Naive B cell (primary cell): ENCODE measurements at places on chromosomes 12 and 14.
A peak's percentile ranks its signal among the peaks of the same experiment; 100 is the strongest.

- DNase-seq = peak; percentile 63
Observed at GRCh38 chr12:6745741-6746525, 7.0 kb downstream of the MLF2 start.

- no peak for DNase-seq
Observed at GRCh38 chr12:67758521-67758920, 110.0 kb downstream of the DYRK2 start.

- no peak for DNase-seq
Observed at GRCh38 chr12:103883908-103884307, 42.9 kb upstream of the NT5DC3 start.

GRCh38 chr12:84313323-84313675 is 599.3 kb downstream of the SLC6A15 start:
- DNase-seq = no peak

DNA sequence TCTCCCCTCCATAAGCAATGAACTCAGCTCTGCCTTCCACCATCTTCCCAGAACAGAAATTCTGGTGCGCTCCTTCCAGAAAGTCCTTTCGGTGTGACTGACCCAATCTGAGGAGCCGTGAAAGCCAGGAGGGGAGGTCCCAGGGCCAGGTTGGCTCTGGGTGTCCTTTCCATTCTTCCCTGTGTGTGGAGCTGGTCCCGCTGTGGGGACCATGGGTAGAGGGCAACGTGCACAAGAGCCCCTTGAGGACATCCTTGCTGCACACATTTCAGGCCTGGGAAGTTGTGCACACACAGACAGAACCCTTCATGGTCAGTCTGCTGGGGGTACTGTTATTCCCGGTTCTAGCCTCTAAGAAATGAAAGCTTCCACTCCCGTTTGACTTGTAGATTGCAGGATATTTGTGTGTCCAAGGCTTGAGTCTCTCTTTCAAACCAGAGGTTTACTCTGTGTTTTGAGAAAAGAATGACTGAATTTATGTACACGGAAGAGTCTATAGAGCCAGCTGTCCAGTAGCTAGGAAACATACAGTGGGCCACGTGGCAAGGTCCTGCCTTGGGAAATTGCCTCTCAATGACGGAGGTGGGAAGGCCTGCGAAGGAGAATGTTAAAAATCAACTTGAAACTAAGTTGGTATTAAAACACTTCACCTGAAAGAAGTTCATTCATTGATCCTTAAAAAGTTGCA is 10.1 kb downstream of the NFKBIA start:
- no peak for DNase-seq

- no peak for DNase-seq
Observed at GRCh38 chr12:85603556-85603955, 232.7 kb downstream of the RASSF9 start.

- DNase-seq = no peak
Observed at GRCh38 chr12:6376079-6376869, 911 bp upstream of the SCNN1A start.

- DNase-seq = no peak
Observed at GRCh38 chr12:47124451-47124850, 44.7 kb upstream of the AMIGO2 start.

DNA sequence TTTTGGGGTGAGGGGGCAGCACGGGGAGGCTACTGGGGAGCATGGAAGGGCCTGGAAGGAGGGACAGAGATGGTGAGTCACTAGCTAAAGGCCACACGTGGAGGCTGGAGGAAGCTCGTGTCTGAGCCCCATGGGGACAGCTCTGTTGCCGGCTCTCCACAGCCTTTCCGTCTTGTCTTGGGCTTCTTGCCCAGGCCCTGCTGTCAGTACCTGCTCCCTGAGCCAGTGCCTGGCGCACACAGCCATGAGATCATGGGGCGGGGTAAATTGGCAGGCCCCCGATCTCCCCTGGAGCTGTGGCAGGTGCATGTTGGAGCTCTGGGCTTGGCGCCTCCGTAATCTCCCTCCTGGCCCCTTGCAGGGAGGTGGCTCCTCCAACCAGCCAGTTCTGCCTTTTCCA is 16.1 kb upstream of the KRT80 start:
- no peak for DNase-seq

DNA sequence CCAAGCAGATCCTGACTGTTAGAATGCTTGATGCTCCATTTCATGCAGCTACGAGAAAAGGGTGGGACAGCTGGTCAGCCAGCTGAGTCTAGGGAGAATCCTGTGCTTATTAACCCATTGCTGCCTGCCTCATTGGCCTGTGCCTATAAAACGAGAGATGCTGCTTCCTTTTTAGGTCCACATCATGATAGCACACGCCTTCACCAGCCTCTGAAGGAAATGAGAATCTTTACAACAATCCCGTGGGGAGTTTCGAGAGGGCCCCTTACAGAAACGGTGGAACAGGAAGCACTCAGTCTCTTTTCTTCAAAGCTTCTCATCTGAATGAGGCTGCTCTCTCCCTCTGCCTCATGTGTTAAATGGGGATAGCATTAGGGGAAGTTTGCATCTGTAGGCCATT is 147.3 kb upstream of the RFLNA start:
- no peak for DNase-seq

DNA sequence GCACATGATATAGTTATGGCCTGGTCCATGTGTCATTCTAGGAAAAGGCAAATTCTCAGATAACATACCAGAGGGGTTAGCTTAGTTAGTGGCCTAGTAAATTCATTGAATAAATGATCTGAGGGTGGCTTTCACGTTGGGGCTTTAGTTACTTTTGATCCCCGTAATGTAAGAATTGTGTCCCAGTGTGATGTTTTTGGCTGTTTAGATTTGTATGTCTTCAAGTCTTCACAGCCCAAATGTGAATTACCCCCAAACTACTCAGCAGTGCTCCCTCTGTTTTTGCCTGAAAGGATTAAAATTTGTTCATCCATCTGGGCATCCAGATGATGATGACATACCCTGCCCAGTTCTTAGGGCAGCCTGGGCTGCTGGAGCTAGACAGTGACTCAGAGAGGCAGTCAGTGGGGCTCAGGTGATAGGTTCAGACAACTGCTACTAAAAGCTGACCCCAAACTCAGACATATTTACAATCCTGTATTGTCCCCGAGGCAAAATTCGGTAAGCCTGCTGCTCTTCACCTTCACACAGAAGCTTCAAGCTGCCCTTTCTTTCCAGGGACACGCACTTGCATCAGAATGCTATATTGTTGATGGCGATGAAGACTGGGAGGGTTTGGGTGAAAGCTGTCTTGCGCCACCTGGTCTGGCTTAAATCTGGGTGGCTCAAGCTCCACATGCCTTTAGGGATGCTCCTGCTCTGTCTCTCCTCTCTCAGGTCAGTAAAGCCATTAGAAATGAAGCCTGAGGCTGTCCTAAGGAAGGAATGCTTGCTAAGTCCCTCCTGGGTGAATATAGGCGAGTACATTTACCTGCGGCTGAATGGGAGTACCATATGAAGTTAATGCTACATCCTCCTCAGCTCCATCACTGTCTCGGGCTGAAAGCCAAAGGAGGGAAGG is 10.3 kb downstream of the GPRC5D start:
- no peak for DNase-seq

- no peak for DNase-seq
Observed at GRCh38 chr12:76236640-76237039, 111.6 kb downstream of the BBS10 start.

DNA sequence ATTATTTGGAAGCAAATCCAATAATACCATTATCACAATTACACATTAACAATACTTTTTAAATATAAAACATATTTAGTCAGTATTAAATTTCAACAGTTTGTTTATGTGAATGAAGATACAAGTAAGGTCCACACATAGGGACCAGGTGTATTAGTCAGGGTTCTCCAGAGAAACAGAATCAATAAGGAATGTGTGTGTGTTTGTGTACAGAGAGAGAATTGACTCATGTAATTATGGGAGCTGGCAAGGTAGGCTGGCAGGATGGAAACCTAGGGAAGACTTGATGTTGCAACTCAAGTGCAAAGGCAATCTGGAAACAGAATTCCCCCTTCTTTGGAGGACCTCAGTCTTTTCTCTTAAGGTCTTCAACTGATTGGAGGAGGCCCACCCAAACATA is 123.2 kb upstream of the OTX2 start:
- no peak for DNase-seq

GRCh38 chr14:23953464-23954278 is at the start of gene DHRS4:
DHRS4 (plus strand) TSS chr14:23953770; CDS start chr14:23953789, 19 bp downstream.
- peak; percentile 62 for DNase-seq

GRCh38 chr14:99512571-99513182 is 31.5 kb downstream of the CCNK start:
- no peak for DNase-seq

DNA sequence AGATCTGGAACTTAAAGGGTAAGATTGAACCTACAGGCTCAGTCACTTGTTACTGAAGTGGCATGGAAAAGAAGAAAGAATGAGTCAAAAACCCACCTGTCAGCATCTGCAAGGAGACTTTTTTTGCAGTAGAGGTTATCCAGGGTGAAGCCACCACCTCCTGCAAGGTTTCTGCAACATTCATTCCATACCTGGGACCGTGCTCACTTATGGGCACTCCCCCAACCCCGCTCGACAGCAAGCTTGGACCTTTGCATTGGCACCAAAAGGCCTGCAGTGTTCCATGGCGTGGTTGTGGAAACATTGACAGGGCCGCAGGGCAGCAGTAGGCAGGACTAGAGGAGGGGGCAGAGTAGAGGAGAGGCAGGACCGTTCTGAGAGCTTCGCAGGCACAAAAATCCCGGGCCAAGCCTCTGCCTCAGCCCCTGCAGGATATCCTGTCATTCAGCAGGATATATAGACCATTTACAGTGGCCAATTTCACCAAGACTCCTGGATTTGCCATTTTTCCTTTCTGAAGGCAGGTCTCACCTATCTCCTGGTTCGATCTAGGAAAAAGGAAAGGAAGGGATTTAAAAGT is at the start of gene STAB2:
Gene STAB2, plus strand, starts transcription at position 483 of the 580 bp plus-strand sequence. CDS start 204 bp downstream, outside the sequence.
- no peak for DNase-seq

DNA sequence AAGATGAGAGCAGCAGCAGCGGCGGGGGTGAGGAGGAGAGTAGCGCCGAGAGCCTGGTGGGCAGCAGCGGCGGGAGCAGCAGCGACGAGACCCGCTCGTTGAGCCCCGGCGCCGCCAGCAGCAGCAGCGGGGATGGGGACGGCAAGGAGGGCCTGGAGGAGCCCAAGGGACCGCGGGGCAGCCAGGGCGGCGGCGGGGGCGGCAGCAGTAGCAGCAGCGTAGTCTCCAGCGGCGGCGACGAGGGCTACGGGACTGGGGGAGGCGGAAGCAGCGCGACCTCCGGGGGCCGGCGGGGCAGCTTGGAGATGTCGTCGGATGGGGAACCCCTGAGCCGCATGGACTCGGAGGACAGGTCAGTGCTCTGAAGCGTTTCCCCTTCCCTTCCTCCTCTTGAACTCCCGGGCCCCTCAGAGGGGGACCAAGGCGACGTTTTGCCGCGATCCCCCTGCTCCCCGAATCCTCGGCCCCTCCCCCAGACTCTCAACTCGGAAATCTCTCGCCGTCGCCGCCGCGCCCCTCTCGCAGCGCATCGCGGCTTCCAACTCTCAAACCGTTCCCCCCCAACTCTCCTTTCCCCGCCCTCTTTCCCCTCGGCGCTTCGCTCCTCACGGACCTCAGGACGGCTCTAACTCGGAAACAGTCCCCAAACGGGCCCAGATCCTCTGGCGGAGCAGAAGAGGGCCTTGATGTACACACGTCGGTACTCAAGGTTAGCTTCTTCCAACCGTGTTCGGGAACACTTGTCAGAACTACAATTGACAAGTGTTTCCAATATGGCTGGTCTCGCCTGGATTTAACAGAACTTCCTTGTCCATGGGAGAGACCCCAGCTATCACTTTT is 947 bp downstream of the AEBP2 start:
- DNase-seq = peak; percentile 55

- DNase-seq = peak; percentile 18
Observed at GRCh38 chr12:32535288-32535999, 136.1 kb downstream of the FGD4 start.

- DNase-seq = no peak
Observed at GRCh38 chr14:105979446-105979845, 453.1 kb downstream of the TMEM121 start.

GRCh38 chr12:88693837-88694445 is 113.7 kb upstream of the KITLG start:
- no peak for DNase-seq

DNA sequence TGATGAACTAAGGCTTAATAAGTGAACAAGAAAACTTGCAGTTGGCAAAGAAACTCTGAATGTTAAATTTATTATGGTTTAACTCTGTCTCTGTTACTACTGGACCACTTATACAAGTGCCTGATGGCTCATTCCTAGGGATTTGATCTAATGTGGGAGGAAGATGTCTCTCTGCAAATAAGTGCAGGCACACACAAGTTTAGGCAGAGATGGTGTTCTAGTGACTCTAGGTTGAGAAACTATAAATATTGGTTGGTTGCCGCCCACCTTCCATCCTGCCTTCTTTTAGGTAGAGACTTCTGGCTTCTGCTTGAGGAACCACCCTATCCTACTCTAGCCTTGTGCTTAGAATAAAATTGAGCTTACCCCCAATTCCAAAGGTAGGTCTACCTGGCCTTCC is 256.2 kb downstream of the PAWR start:
- no peak for DNase-seq

DNA sequence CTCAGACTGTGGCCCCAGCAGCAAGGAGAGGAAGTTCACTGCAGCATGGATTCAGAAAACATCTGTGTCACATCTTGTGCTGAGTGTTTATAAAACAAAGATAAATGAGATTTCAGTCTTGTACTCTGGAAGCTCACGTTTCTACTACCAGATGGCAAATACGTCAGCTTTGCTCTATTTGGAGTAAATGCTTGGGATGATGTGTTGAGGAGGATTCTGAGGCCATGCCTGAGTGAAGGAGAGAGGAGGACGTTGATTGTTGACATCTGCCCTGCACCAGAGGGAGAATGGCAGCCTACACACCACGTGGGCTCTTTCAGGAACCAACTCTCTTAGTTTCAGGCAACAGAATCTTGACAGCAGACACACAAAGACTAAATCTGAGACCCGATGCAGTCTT is 188.9 kb downstream of the TMEM132C start:
- no peak for DNase-seq

DNA sequence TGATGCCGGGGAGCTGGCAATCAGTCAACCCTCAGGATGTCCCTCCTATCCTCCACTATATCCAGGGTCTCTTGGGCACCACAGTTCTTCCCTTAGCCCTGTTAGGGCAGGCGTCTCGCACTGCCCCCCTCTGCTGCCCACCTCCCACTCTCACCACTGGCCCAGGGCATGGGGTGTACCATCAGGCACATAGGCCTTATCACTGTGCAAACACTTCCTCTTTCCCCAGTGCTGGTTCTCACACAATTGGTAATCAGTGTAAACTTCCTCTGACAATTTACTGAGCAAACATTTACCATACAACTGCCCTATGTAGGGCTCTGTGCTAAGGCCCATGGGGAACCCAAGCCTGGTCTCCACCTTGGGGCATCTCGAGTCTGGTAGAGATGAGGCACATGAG is 20.1 kb upstream of the TMED10 start:
- no peak for DNase-seq

GRCh38 chr12:79351251-79351650 is 339.5 kb downstream of the PAWR start:
- no peak for DNase-seq

- DNase-seq = no peak
Observed at GRCh38 chr14:38496092-38496491, 240.2 kb upstream of the CLEC14A start.

- DNase-seq = no peak
Observed at GRCh38 chr12:125983094-125983783, 918.0 kb downstream of the AACS start.
